ENCODE measurements at places on chromosomes 4 and X. TPM values are rescaled to one million over a fixed set of nuclear protein-coding genes. Genes with fewer than 3 reads are reported as not detected.
A peak's percentile ranks its signal among the peaks of the same experiment; 100 is the strongest.

- no peak for DNase-seq
Measured at GRCh38 chr4:7425124-7425523, 9.6 kb downstream of the PSAPL1 start.

GRCh38 chrX:72169008-72169728 lies 12.4 kb upstream of the PIN4 start:
- DNase-seq = no peak

GRCh38 chr4:116438417-116438816 lies 647.0 kb downstream of the TRAM1L1 start:
- DNase-seq = no peak

GRCh38 chr4:11685481-11685880 lies 256.8 kb upstream of the HS3ST1 start:
- DNase-seq = no peak

DNA sequence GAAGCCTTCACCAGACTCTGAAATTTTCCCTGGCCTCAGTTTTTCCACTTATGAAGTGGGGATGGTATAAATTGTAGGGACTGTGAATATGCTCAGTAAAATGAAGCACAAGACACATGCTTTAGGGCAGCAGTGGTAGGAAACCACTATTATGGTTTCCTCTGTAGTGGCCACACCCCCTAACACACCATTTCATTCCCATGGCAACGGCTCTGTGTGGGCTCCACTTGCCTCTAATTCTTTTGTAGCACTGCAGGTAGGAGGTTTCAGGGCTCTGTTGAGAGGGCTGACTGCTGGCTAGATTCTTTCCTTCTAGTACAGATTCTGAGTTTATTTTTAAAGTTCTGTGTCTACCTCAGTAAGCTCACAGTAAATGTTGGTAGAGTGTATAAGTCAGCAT lies 3.5 kb upstream of the VMA21 start:
- peak; percentile 83 for DNase-seq

DNA sequence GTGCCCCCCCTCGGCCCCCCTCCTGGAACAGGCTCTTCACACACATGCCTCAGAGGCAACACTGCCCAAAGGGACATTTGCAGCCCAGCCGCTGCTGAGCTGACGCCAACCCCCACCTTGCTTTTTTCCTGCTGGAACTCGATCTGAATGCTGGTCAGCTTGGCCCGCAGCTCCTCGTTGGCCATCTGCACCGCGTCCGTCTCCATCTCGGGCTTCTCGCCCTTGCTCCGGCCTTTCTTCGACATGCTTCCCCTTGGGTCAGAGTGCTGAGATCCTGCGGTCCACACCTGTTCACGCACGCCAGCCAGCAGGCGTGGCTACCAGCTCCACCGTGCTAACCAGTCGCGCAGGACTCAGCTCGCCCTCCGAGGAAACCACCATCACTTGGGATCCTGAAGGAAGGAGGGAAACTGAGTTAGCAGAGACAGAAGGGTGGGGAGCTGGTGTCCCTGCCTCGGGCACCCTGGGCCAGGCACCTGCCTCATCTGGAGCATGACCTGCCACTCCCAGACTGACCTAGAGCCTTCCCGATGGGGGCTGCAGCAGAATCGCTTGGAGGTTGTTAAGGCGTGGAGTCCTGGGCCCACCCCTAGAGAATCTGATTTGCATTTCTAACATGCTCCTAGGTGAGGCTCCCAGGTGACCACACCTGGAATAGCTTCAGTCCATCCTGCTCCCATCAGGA lies 87.6 kb downstream of the JAKMIP1 start:
- no peak for DNase-seq

The ZAR1 gene
- not detected for total RNA-seq

DNA sequence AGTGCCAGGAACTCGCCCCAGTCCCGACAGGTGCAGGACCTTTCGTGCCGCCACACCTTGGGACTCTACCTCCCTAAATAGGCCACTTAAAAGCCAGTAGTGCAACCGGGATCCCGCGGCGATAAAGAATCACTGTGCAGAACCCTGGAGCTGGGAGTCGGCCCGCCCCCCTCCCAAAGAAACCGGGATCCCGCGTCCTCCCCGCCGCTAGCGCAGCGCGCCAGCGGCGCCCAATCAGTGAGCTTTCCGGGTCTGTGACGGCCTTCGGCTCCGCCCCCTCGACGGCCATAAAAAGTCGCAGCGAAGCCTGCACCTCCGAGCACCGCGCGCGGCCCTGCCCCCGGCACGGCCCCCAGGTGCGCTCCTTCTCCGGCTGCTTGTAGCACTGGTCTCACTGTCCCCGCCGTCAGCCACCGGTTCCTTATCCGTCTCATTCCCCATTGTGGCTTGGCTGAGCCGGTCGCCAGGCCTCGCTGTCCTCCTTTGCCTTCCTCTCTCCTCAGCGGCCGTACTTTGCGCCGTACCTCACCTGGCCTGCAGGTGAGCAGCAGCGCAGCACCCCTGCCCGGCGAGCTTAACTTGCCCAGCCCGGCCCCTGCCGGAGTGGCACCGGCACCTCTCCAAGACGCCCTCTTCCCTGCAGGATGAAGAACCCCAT lies at the start of gene LRAT:
Gene LRAT, plus strand, starts transcription at position 318 of the 658 bp plus-strand sequence. Its CDS starts 327 bp downstream, at position 645.
- peak; percentile 20 for DNase-seq

DNA sequence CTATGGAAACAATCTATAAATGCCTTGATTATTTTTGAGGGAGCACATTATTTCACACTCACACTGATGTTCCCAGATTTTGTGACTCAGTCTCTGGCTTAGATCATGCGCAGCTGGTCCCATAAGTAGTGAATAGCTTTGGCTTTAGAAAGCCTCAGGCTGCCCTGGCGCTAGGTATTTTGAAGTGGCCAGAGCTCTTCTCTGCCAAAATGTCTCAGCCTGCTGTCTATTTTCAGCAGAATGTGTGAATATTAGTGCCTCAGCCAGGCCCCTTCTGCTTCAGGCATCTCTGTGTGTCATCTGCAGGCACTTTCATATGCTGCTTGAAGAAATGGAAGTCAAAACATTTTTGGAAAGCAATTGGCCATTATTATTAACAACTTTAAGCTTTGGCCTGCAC lies 931.0 kb upstream of the INTU start:
- no peak for DNase-seq

DNA sequence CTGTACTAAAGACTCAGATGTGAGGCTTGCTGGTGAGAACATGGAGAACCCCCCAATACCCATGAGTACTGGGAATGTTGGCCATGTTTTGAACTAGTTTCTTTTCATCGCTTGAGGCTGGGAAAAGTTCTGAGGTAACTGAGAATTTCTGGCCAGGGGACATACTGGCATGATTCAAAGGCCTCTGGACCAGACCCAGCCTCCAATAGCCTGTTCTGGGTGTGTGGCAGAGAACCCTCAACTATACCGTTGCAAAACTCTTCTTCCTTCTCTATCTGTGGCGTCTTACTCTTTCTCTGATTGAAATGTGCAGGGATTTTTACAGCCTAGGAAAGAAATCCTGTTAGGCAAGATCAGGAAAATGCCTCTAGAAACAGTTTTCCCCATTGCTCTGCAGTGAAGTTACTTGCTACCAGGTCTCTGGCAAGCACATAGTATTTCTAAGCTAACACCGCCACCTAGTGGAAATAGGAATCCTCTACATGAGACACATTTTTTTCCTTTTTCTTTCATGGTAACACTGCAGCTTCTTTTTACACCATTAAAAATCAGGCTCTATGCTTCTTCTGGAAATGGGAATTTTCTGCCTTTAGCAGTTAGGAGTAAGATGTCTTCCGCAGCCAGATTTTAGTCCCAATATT lies 170.7 kb upstream of the ZCCHC13 start:
- peak; percentile 53 for DNase-seq

The SASH3 gene
- 76.8 TPM for total RNA-seq
